ELR (cell line): ENCODE measurements at places on chromosomes 4 and X.

DNA sequence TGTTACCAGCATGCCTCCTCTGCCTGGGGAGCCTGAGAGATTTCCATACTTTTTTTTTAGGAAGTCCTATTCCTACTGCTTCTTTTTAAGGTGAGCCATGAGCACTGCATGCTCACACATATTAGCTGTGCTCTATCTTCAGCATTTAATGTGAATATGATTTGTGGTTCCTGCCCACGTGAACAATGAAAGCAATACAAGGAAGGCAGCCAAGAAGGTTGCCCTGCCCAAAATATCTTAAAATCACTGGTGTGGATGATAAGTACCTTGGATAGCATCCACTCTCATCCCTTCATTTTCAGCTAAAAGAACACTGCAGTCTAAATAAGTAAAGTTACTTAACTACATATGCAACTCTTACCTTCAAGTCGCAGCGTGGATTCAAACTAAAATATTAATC is 607.5 kb downstream of the PACRGL start:
- no peak for DNase-seq

DNA sequence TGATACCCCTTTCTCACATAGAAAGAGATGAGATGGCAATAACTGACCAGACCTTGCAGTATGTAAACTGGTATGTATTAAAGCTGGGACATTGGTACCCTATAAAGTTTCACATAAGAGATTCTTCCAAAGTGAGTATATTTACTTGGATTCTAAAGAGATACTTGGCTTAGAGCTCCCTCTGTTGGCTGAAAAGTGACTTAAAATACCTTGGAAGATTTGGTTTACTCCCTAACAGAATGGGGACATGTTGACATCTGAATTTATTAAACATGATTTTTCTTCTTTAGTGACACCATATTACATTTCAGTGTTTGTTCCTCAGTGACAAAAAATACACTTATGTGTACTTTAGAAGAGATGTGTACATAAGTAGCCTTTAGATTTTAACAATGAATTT is 47.9 kb upstream of the RGN start:
- DNase-seq, result peak; percentile 74

DNA sequence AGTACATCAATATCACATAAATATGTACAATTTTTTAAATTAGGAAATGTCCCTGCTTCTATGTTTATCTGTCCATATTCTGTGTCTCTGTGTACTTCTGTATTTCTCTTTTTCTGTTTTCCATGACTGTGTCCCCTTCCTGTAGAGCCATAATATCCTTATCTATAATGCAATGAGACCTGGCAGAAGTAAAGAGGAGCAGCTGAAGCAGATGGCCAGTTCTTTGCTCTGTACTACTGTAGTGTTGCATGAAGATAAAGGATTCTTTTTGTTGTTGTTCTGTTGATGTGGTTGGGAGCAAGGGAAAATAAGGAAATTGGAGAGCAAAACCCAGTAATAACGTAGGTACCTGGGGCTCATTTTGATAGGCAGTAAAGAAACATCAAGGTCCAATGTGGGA is 301.7 kb downstream of the ADGRL3 start:
- no peak for DNase-seq

GRCh38 chr4:102627831-102628523 is 126.8 kb downstream of the NFKB1 start:
- DNase-seq, result peak; percentile 83

DNA sequence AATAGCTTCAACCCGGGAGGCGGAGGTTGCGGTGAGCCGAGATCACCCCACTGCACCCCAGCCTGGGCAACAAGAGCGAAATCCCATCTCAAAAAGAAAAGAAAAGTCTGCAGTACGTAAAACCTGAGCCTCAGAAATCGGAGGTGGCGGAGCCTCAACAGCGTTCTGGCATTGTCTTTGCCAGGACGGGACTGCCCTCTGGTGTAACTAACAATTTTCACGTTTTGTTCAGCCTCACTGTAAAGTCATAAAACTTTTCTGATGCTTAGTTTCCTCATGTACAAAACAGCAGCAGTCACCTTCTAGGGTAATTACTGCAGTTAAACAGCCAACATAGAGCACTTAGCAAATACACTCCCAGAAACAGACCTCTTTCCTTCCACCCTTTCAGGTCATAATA is 121.7 kb downstream of the RBM47 start:
- peak; percentile 8 for DNase-seq

- no peak for DNase-seq
These were observed 226.4 kb downstream of the MAGEB5 start for GRCh38 chrX:26442340-26442739.

DNA sequence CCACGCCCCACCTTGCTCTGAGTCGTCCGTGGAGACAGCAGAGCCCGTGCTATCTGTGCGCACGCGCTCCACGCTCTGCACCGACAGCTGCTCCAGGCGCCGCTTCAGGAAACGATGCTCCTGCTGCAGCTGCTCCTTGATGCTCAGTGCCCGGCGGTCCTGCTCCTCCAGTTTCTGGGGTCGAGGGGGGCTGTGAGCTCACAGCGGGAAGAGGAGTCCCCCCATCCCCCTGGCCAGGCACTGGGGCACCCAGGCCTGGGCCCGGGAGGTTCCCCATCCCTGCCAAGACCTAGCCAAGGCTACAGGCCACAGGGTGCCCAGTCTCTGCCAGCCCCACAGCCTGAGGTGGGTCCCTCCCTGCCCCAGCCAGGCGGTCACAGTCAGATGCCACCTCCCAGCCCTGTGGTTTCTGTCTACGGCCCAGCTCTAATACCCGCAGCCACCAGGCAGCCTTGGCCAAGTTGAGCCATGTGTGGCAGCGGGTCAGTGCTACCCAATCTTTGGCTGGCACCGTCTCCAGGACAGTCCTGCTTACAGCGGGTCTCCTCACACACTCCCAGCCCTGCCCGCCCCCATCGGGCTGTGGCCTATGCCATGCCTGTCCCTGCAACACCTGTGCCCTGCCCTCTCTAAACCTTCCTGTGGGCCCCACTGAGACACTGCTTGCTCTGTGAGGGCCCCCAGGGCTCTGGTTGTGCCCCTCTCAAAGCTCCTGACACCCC is 9.3 kb upstream of the HAUS3 start:
- DNase-seq, result no peak

GRCh38 chrX:107673431-107673830 is 45.1 kb downstream of the PRPS1 start:
- DNase-seq, result no peak

DNA sequence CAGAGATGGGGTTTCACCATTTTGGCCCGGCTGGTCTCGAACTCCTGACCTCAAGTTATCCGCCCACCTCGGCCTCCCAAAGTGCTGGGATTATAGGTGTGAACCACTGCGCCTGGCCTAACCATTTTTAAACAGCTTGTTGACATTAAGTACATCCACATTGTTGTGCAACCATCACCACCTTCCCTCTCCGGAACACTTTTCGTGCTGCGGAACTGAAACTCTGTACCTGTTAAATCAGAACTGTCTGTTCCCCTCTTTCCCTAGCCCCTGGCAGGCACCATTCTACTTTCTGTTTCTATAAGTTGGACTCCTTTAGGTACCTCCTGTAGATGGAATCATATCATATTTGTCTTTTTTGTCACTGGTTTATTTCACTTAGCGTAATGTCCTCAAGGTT is 9.5 kb downstream of the FHDC1 start:
- DNase-seq, result no peak

GRCh38 chrX:66200855-66201795 is 37.1 kb downstream of the HEPH start:
- peak; percentile 18 for DNase-seq

GRCh38 chr4:169345316-169345721 is 74.6 kb upstream of the SH3RF1 start:
- peak; percentile 94 for DNase-seq

DNA sequence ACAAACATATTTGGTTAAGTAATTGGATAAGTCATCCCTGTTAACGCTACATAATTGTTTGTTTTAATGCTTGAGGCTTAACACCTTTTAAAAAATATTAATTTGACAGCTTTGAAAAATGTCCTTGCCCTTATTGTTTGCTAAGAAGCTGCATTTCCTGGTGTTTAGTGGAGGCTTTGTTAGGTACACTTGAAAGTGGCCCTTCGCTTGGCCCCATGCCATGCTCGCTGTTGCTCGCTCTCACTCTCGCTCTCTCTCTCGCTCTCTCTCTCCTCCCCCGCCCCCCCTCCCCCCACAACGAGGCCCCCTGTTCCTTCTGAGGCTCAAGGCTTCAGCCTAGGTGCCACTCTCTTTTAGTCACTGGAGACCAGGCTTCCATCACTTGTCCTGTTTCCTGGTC is 139.6 kb downstream of the DCLK2 start:
- no peak for DNase-seq

DNA sequence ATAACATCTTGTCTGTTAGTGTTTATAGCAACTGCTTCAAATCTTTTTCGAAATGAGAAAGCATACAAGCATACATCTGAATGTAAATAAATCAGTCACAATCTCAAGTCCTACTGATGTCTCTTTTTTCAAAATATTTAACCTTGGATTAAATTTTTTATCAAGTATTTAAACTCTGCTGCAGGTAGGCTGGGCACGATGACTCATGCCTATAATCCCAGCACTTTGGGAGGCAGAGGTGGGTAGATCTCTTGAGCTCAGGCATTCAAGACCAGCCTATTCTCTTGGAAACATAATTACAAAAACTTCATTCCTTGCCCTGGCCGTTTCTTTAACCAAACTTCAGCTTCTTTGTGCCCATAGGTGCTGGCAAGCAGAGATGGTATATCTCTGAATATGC is 540.3 kb upstream of the GALNT7 start:
- DNase-seq, result no peak

DNA sequence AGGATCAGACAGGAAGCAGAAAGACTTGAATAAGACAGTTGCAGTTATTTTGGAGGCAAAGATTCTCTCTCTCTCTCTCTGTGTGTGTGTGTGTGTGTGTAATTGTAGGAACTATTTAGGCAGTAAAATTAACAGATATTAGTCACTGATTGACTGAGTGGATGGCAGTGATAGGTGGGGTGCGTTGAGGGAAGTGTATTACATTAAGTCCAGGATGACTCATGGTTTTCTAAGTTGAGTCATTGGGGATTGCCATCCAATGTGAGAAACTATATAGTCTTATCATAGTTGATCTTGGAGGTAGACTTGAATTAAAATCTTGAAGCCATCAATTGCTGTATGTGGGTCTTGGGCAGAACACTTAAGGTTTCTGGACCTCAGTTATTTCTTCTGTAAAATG is 75.4 kb downstream of the AR start:
- peak; percentile 88 for DNase-seq

DNA sequence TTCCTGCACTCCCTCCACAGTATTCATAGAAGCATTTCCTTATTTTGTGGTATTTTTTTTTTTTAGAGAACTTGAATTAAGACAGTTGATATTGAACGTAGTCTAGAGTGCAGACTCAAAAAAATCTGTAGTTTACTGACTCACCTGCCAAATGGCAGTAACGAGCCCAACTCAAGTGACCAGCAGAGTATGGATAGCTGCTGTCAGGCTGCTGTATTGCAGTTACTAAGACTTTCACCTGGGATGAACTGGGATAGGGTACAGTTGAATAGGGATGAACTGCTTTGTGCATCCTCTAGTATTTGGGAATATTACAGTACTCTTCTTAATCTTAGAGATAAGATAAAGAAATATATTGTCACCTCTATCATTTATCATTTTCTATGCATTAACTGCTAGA is 7.0 kb upstream of the SLC7A11 start:
- DNase-seq, result no peak

GRCh38 chrX:1595711-1596060 is 4.3 kb downstream of the AKAP17A start:
- no peak for DNase-seq

DNA sequence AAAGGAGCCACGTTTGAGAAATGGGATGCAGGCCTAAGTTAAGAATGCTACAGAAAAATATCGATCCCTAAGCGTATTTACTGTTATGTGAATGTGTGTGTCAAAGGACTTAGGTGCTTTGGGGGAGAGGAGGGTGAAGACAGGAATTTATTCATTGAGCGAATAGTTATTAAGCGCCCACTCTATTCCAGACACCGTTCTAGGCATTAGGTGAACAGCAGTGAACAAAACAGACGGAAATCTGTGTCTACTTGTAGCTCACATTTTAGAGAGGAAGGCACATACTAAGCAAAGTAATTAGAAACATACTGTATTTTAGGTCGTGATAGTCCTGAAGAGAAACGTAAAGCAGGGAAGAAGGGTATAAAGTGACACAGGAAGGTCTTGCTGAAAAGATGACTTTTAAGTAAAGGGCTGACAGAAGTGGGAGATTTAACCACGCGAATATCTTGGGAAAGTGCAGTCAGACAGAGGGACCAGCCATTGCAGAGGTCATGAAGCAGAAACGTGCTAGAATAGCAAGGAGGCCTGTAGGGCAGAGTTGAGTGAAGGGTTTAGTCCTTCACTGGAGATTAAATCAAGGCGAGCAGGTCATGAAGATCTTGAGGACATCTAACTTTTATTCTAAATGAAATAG is 541 bp downstream of the AIMP1 start:
- no peak for DNase-seq

- no peak for DNase-seq
These were observed 115.7 kb upstream of the MXRA5 start for GRCh38 chrX:3462166-3462508.

- no peak for DNase-seq
These were observed 63.4 kb downstream of the SCML2 start for GRCh38 chrX:18291006-18291545.

GRCh38 chr4:2591189-2591588 is 54.7 kb downstream of the FAM193A start:
- DNase-seq, result no peak

GRCh38 chr4:13515268-13515667 is 29.0 kb downstream of the NKX3-2 start:
- DNase-seq, result no peak

- DNase-seq, result peak; percentile 46
These were observed 12.8 kb upstream of the NSUN7 start for GRCh38 chr4:40736910-40737309.

- DNase-seq, result no peak
These were observed 21.8 kb upstream of the TBC1D14 start for GRCh38 chr4:6887591-6888371.

DNA sequence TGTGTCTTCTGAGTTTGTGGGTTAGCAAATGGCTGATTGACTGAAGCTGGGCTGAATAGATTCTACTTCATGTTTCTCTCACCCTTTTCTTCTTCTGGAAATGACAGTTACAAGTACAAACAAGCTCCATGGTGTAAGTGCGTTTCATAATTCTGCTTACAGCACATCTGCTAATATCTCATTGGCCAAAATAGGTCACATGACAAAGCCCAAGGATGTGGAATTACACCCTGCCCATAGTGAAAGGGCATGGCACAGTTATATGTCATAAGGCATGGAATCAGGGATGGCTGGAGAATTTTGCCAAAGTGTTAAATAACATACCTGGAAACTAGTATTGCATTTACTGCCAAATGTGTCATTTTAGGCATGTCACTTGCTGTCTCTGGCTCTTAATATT is 327.2 kb downstream of the NKX6-1 start:
- no peak for DNase-seq

DNA sequence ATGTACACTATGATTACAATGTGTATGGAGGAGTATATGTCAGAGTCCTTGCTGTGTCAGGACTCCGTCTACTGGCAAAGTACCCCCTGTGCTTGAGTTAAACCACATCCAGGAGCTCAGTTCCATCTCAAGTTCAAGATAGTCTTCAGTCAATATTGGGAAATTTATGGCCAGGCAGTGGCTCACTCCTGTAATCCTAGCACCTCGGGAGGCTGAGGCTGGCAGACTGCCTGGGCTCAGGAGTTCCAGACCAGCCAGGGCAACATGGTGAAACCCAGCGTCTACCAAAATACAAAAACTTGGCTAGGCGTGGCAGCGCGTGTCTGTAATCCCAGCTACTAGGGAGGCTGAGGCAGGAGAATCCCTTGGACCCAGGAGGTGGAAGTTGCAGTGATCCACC is 5.8 kb downstream of the SLBP start:
- DNase-seq, result no peak

- DNase-seq, result no peak
These were observed 247.9 kb downstream of the CCSER1 start for GRCh38 chr4:90375081-90375480.
